Suppressor macrophage (primary cell): ENCODE measurements at places on chromosomes 6 and 20.

GRCh38 chr20:46400253-46400652 lies 6.2 kb downstream of the ELMO2 start:
- DNase-seq = peak; percentile 72

- DNase-seq = no peak
Observed at GRCh38 chr6:89888871-89889270, 5.4 kb upstream of the GJA10 start.

DNA sequence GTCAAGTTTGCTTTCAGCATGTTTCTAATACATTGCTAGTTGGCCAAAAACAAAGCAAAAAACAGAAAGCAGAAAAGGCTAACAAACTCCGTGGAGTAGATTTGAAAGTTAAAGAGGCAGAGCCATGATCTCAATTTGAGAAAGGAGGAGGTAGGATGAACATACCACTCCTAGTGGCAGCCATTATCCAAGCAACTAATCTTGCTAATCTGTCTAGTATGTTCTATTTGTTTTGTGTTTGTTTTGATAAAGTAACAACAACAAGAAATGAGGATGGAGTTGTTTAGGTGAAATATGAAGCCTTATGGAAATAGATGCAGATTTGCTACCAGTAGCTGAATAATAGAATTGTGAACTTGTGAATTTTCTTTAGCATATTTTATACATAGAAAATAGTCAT lies 295.5 kb upstream of the PRDM1 start:
- no peak for DNase-seq

GRCh38 chr20:41350408-41350962 lies 9.9 kb downstream of the LPIN3 start:
- peak; percentile 20 for DNase-seq

- no peak for DNase-seq
Observed at GRCh38 chr6:42571611-42572342, 7.9 kb downstream of the UBR2 start.

DNA sequence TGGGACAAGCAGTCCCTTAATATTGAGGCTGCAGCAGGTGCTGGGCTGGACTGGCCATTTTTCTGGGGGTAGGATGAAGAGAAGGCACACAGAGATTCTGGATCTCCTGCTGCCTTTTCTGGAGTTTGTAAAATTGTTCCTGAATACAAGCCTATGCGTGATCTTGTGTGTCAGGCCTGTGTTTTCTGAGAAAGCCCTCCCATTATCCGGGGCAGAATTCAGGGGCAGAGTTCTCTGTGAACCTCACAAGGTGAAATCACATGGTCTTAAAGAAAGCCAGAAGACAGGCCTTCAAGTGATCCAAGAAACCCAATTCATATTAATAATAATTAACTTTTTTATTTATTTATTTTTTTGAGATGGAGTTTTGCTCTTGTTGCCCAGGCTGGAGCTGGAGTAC lies 12.5 kb downstream of the CCN5 start:
- no peak for DNase-seq

DNA sequence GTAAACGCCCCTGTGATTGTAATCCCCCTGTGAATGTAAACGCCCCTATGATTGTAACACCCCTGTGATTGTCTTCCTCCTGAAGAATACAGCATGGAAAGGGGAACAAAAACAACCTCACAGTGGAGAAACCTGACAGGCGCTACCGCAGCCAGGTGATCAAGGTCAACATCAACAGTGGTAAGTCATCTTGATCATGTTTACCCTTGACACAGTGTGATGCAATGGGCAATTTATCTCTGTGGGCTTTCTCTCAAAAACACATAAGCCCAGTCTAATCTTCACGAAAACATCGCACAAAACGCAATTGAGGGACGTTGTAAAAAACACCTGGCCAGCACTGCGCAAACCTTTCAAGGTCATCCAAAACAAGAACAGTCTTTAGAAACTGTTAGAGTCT lies 277.2 kb downstream of the PRKN start:
- DNase-seq = no peak

DNA sequence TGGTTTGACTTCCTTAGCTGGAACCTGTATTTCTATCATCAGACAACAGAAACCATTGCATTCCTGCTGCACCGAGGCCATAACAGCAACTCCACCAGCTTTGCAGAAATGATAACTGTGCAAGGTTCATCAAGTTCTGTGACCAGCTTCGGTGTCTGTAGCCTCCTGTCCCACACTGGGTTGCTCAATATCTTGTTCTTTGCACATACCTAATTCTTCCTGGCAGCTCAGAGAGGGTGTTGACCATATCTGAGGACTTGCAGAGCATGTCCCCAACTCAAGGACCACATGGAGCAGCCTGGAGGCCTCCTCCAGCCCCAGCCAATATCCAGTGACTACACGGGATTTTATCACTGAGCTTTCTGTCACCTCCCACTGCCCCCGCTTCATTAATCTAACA lies 59.3 kb upstream of the SCAF8 start:
- DNase-seq = no peak

DNA sequence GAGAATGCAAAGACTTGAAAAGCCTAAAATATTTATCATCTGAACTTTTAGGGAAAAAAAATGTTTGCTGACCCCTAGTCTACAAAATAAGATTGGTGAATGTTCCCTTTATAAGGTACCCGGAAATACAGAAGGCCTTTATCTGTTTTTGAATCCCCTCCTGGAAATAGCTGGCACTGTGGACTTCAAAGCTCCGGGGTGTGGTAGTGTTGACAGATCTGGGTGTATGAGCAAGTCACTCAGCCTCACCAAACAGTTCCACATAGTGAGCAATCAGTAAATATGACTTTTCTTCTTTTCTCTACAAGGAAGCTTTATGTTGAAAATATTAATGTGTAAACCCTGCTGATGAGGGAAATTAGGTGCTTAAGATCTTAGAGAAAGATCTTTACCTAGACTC lies 29.2 kb upstream of the HTR1B start:
- no peak for DNase-seq

- no peak for DNase-seq
Observed at GRCh38 chr20:19113343-19113930, 99.0 kb upstream of the SLC24A3 start.

DNA sequence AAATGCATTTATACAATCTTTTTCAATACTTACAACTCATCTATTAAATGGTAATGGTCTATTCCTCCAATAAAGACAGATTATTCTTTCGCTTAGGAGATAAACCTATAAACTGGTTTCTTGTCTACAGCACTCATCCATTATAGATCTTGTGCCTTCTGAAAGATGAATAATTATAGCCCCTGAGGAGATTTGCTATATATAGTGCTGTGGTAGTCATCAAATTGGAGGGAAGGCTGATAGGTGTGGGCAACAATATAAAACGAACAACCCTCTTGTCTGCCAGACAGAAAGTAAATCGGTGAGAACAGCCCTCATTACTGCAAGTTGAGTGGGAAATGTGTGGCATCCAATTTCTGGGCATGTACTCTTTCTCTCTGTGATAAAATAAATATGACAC lies 292.5 kb upstream of the CNR1 start:
- DNase-seq = no peak

DNA sequence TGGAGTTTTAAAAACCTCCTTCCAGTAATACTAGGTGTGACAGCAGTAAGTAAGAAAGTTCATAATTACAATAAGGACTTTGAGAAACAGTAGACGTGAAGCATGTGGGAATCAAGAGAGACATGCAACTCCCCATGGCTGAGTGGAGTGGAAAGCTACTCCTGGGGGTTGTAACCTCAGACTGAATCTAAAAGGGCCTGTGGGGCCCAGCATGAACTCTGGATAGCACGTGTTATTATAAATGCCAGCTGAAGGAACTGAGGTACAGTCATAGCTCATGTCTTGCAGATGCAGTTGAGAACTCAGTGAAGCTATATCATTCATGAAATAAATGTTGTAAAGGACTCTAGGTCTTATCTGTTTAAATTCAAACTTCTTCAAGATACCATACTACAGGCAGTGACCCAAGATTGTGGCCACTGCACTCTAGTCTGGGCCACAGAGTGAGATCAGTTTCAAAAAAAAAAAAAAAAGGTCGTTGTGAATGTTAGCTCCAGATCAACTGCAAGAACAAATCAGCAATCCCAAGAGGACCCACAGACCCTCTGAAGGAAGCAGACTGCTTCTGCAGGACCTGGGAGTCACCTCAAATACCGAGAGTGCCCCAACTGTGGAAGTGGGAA lies 189.3 kb downstream of the TRDN start:
- no peak for DNase-seq

DNA sequence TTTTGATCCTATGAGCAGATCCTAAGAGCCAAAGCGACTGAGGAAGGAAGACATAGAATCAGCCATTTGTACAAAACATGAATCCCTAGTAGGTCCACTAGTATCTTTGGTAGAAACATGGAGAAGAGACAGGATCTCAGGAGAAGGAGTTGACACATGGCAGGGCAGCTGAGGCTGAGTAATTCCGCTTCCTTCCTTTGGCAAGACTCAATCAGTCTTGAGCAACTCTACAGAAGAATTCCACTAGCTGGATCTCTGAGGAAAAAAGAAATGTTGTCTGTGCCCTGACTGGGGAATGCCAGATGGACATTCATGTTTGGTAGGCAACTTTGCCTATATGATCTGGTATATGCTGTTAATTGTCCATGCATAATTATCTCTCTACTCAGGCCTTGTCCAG lies 35.3 kb downstream of the ESR1 start:
- DNase-seq = peak; percentile 2

- no peak for DNase-seq
Observed at GRCh38 chr20:60815656-60816055, 436.4 kb upstream of the CDH4 start.

DNA sequence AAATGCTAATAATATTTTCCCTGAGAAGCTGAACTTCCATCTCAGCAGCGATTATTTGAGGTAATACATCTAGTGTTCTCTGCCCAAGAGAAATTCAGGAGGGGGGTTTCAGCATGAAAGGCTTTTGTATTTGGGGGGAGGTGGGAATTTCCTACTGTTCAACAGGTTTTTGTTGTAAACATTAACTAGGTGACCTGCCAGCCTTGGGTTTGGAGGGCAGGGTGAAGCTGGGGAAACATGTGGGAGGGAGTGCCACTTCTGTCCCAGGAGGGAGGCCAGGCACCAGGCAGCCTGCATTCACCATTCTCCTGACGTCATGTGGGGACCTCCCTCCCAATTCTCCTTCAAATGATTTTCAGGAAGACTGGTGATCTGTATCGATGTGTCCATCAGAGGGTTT lies 37.7 kb upstream of the PKHD1 start:
- no peak for DNase-seq

DNA sequence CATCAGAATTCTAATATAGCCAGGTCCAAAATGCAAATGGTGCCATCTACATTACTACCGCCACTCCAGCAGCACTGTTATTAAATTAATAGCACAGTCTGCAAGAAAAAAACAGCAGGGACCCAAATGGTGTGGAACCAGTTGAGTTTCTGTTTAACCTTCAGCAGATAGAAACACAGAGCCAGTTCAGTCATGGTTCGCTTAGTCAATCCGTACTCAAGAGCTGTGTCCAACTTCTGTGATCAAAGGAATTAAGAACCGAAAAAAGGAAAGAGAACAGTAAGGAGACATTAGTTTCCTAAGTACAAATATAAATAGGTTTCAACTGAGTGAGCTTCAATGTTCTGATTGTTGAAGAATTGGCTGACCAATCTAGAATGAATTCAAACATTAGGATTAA lies 107.7 kb downstream of the TRDN start:
- DNase-seq = no peak

GRCh38 chr6:82878812-82879211 lies 186.8 kb downstream of the UBE3D start:
- DNase-seq = no peak

GRCh38 chr20:44115762-44116644 lies 71.0 kb downstream of the JPH2 start:
- DNase-seq = no peak

- peak; percentile 35 for DNase-seq
Observed at GRCh38 chr6:85470023-85470410, 20.1 kb downstream of the NT5E start.

- DNase-seq = peak; percentile 3
Observed at GRCh38 chr6:169266746-169267591, 13.3 kb upstream of the THBS2 start.

GRCh38 chr6:169850746-169851145 lies 99.3 kb downstream of the ERMARD start:
- DNase-seq = no peak

DNA sequence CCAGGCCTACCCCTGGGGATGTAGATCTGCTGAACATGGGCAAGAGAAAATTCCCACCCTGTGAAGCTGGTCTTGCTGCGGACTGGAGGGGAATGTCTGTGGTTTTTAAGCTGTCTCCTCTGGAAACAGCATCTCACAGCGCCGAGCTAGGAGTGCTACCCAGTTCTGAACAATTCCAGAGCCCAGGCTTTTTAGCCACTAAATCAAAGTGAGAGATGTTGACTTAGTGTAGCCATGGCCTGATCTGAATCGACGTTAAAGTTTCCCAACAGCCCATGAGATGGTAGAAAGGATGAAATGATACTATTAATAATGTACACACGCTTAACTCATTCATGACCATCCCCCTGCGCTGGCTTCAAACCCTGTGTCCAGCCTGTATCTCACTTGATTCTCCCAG lies 63.7 kb downstream of the KCNB1 start:
- no peak for DNase-seq

DNA sequence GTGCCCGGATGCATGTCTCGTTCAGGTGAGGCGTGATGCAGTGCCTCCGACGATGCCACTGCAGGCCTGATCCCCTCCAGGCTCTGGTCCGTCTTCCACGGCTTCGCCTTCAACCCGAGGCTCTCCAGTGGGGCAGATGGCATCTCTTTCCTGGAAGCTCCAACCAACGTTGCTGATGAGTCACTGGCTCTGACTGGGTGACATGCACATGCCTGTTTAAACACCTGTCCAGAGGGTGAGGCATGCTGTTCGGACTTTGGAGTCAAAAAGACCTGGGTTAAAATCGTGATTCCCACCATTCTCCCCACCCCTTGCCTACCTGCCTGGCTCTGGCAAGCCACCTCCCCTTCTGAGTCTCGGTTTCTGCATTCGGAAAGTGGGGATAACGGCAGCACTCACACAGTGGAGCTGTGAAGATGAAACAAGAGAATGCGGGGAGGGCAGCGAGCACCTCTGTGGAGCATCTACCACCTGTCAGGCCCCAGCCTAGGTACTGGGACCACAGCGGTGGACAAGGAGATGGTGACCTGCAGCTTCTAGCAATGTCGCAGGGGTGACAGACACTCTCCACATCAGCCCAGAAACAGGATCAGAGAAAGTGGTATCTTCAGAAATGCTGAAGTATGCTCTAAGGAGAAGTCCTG lies 8.5 kb upstream of the EDN3 start:
- DNase-seq = no peak

DNA sequence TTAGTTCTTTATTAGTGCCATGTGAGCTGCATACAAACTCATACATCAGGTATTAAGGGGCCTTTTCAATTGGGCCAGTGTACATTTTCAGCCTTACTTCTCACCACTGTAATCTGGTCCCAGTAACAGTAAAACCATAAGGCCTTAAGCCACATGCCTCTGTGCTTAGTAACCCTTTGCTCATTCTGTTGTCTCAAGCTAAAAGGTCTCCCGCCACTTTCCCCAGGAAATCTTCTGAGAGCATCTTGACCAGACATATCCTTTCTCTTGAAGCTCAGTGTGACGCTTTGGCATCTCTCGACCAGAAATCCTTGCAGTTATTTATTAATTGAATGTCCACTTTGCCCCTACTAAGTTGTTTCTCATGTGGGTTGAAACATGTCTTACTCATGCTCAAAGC lies 68.0 kb downstream of the CYP39A1 start:
- no peak for DNase-seq
